NCI-H2171 (cell line): ENCODE measurements at places on chromosomes 5 and 9.
A peak's percentile ranks its signal among the peaks of the same experiment; 100 is the strongest.

DNA sequence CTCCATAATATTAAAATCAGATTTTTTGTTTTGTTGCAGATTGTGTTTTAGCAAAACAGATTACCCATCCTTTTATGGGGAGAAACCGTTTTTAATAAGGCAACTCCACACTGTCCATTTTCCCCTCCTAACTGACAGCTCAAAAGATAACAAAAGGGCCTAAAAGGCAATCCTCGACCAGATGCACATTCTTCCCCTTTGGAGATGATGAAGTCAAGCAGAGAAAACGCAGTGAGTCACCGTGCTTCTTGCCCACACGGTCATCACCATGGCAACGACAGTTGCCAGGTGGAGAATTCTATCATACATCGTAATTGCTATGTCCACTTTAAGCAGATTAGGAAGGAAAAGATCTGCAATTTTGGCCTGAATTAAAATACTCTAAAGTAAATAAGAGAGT, 96.4 kb downstream of the DIRAS2 start:
- DNase-seq, result peak; percentile 78

GRCh38 chr5:76475936-76476335, 72.9 kb downstream of the IQGAP2 start:
- DNase-seq, result no peak

- no peak for DNase-seq
These were observed 266.0 kb upstream of the TRIM32 start for GRCh38 chr9:116420993-116421538.

DNA sequence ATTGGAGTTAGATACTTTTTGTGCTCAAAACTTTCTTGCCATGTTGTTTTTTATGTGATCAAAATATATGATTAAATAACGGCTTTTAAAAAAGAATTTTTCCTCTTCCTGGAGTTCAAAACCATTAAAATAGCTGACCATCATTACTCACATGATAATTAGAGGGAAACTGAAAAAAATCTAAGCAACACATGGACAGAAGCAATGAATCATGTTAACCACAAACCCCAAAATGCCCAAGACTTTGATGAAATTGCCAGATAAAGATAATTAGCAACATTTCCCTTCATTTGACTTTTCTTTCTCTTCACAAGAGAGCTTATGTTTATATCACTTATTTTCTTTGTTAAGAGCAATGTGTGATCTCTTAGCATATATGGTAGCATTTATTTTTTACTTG, 1294.2 kb downstream of the EFNA5 start:
- no peak for DNase-seq

- no peak for DNase-seq
These were observed 1.1 kb upstream of the ICE1 start for GRCh38 chr5:5421149-5421960.

DNA sequence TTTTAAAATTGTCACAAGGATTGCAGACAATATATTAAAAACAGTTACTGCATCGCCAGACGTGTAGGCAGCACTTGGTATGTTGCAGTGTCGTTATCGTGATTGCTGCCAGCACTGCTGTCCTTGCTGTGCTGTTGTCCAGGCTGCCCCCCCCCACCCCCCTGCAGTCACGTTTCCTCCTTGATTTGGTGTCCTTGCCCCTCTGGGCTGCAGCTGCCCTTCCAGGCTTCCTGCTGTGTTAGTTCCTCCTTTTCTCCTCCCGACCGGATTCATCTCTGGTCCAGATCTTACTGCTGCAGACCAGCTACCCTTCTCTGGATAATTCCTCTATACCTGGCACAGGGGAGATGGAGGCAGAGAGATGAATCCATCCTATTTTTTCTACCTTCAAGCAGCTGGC, 298.9 kb downstream of the TRIM32 start:
- DNase-seq, result no peak

DNA sequence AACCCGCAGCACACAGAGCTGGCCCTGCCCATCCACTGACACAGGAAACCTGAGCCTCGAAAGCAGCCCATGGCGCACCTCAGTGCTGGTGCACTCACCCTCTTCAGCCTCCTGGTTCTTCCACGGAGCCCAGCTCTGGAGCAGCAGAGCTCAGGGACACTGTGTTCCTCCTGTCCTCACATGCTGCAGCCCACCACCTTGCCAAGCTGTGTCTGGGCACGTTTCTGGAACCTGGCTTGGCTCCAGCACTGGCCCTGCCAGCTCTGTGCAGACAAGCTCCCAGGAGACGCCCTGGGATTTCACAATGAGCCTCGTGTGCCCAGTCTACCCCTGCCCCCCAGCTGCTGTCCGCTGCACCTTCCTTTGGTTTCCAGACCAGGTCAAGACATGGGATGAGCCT, 119.5 kb downstream of the SYK start:
- peak; percentile 13 for DNase-seq

DNA sequence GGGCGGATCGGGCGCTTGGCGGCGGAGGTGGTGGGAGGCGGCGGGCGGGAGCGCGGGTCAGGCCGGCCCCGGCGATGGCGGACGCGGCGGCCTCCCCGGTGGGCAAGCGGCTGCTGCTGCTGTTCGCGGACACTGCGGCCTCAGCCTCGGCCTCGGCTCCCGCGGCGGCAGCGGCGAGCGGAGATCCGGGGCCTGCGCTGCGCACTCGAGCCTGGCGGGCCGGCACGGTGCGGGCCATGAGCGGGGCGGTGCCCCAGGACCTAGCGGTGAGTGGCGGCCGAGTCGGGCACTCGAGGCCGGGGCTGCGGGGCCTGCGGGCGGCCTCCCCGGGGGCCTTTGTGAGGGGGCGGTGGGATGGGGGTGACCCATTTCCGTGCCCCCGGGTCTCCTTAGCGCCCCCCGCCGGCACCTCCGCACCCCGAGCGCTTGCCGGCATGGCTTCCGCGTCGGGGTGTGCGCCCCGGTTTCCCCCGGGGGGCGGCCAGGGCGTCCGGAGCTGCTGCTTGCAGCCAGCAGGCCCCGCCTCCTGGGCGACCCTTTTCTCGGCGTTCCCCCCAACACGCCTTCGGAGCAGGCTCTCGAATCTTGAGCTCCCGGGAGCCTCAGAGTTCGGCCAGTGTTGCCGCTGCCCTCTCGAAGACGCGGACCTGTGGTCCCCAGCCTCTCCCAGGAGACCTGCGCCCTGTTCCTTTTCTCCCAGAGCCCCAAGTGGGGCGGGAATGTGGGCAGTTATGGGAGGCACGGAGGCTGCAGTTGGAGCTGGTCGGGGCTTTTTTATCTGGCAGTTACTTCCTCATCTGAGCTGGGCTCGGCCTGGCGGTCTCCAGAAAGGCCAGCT, 456 bp downstream of the KDM3B start:
- no peak for DNase-seq

DNA sequence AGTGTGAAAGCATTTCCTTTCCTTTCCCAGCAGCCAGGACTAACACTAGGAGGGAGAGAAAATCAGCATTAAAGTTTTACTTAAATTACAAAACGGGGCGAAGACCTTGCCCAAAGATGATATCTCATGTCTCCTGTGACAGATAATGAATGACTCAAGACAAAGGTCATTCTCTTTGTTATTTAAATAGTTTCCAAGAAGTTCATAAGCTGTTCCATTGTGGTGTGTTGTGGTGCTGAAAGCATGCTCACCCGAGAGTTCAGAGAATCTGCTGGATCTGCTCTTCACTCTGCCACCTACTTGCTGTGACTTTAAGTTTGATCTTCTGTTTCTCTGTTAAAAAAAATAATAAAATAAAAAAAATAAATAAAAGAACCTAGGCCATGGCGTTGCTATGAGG, 265.9 kb upstream of the NR4A3 start:
- DNase-seq, result no peak

- DNase-seq, result no peak
These were observed 100.2 kb upstream of the CCDC112 start for GRCh38 chr5:115396688-115397087.

GRCh38 chr9:81591791-81592190, 97.6 kb downstream of the TLE1 start:
- no peak for DNase-seq

GRCh38 chr5:124459984-124460383, 286.5 kb downstream of the ZNF608 start:
- DNase-seq, result no peak

DNA sequence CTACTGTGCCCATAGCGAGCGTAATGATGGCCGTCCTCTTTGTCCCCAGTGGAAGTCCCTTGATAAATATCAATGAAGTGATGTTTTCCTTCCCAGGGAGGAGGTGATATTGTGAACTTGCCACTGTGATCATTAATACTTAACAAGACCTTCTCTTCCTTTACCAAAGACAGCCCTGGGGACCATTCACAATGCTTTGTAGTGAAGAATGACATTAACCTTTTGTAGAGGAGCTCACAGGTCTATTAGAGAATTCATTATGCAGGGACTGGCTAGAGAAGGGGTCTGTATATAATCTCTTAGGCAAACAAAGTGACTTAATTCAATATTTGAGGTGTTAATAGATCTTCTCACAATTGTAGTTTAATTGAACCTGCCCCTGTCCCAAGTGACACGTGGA, 452.9 kb upstream of the DMAC1 start:
- DNase-seq, result no peak

- no peak for DNase-seq
These were observed 154.1 kb upstream of the PAPPA start for GRCh38 chr9:115999498-115999897.

DNA sequence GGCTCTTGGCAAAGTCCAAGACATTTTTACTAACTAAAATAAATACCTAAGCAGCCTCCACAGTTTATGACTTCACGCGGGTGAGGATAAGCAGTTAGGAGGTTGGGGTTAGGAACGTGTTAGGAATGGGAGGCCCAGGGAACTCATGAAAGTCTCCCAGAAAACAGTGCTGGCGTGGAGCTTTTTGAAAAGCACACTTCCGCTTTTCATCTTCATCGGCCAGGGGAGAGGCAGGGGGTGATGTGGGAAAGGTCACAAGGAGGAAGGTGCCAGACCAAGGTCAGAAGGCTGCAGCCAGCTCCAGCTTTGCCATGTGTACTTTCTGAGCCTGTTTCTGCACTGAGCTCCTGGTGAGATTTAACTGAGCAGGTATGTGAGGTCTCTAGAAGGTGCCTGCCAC, 149.0 kb downstream of the PHF2 start:
- no peak for DNase-seq

DNA sequence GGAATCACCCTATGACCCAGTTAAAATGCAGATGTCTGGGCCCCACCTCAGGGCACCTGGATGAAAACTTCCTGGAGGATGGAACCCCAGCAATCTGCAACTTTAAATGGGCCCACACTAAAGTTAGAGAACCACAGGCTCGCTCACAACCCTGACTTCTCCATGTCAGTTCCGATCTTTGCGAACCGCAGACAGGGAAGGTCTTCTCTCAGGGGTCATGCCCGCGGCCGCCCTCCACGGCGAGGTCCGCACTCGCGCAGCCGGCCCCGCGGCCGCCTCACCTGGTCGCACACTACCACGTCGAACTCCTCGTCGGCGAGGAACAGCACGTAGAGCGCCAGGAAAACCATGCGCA, 499 bp downstream of the ALG2 start:
- no peak for DNase-seq

DNA sequence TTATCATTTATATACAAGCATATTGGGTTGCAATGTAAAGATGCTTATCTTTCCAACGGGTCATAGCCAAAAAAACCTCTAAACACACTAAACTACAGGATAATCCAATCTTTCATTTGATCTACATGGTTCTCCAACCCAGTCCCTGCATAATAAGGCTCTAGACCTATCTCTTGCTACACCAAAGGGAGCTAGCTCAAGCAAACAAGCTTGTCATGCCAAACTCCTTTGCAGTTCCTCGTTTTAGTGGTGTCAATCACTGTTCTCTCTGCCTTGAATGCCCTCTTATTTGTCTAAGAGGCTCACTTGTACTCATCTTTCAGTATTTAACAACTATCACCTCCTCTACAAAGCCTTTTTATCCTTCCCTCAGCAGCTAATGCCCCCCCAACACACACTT, 5.6 kb downstream of the HOMER1 start:
- no peak for DNase-seq
